ENCODE measurements at places on chromosomes 13 and 19. TPM values are rescaled to one million over a fixed set of nuclear protein-coding genes. Genes with fewer than 3 reads are reported as not detected.

COX7A1 gene
- 5.8 TPM for total RNA-seq

FGF22 gene
- 0.72 TPM for total RNA-seq

TMEM59L gene
- 21.4 TPM for total RNA-seq

ZSCAN22 gene
- total RNA-seq = 2.3 TPM

ZNF829 gene
- total RNA-seq = 8.6 TPM

ZNF296 gene
- total RNA-seq = 0.69 TPM

TNNI3 gene
- total RNA-seq = 3.4 TPM

JAK3 gene
- 4.3 TPM for total RNA-seq

ENOX1 gene
- total RNA-seq = 17.9 TPM

SHC2 gene
- 15.5 TPM for total RNA-seq

PSG2 gene
- total RNA-seq = not detected

PLIN4 gene
- 0.30 TPM for total RNA-seq

SIGLEC8 gene
- 2.0 TPM for total RNA-seq

RNF113B gene
- not detected for total RNA-seq

CRX gene
- total RNA-seq = not detected

THSD1 gene
- 10.0 TPM for total RNA-seq

DOCK6 gene
- 16.5 TPM for total RNA-seq

PDX1 gene
- total RNA-seq = not detected

MRPS31 gene
- 24.2 TPM for total RNA-seq

GAPDHS gene
- total RNA-seq = 0.11 TPM

PRR19 gene
- 0.30 TPM for total RNA-seq

PRR20A gene
- not detected for total RNA-seq
